ENCODE measurements at places on chromosomes 16 and 17.

DNA sequence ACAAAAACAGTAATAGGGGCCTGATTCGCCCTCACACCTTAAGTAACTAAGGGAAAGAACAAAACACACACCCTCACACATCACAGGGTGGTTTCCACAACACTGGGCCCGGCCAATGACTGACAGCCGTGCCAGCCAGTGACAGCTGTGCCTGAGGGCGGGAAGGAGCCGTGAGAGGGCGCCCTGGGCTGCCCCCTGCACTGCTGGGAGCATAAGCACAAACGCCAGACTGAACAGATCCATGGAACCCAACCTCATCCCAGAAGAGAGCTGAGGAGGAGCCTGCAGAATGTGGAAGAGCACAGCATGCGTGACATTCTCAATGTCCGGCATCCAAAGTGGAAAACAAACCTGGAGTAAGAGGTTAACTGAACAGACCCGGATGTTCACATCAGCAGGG is 16.0 kb downstream of the CSNK1D start:
- DNase-seq = no peak

GRCh38 chr16:69410219-69410990 is 14.0 kb upstream of the CYB5B start:
- no peak for DNase-seq

DNA sequence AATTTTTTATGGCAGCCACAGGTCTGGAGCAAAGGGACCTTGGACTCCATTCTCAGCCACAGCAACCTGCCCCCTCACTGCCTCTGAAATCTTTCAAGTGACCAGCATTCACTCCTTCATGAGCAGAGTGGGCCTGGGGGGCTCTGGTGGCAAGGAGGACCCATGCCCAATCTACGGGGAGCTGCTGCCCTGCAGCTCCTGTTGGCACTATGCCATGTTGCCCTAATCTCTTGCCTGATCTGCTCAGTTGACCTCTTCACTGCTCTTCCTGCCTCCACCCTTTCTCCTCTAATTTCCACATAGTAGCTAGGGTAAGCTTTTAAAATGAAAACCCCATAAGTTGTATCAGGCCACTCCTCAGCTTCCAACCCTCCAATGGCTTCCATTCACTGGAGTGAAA is 2.9 kb upstream of the PRKCB start:
- DNase-seq = no peak

GRCh38 chr17:74825952-74826719 is 33.5 kb downstream of the GRIN2C start:
- no peak for DNase-seq

GRCh38 chr16:57591086-57591869 is 37.2 kb upstream of the ADGRG1 start:
- DNase-seq = peak; percentile 28

GRCh38 chr16:89484923-89485679 is 5.3 kb downstream of the ANKRD11 start:
- no peak for DNase-seq

DNA sequence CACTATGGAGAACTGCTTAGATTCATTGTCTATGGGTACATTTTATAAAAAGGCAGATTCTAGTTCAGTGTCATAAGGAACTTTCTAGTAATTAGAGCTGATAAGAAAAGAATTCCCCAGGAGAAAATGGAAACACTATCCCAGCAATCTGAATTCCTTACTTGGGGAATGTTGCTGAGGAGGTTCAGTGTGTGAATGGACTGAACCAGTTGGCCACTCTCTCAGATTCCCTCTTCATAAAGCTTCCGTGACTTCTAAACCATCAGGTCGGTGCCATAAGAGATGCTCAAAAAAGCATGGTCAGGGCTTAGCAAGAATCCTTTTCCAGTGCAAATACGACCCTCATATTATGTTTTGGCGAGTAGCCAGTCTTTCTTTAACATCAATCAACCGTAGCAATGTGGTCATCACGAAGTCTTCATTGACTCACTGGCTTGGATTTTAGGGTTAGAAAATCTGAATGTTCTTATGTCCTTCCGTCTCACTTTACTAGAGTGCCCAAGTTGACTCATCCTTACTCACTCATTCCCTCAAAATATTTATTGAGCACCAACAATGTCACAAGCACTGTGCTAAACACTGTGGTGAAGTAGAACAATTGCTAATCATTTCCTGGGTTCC is 102.7 kb upstream of the HLF start:
- DNase-seq = no peak

GRCh38 chr16:58755989-58756649 is 22.0 kb upstream of the GOT2 start:
- peak; percentile 59 for DNase-seq

- no peak for DNase-seq
Measured at GRCh38 chr17:6560496-6560895, 4.1 kb upstream of the PITPNM3 start.

GRCh38 chr17:1762233-1762900 is 507 bp downstream of the SERPINF1 start:
- no peak for DNase-seq

GRCh38 chr16:69179328-69180010 is 7.5 kb upstream of the SNTB2 start:
- DNase-seq = no peak

DNA sequence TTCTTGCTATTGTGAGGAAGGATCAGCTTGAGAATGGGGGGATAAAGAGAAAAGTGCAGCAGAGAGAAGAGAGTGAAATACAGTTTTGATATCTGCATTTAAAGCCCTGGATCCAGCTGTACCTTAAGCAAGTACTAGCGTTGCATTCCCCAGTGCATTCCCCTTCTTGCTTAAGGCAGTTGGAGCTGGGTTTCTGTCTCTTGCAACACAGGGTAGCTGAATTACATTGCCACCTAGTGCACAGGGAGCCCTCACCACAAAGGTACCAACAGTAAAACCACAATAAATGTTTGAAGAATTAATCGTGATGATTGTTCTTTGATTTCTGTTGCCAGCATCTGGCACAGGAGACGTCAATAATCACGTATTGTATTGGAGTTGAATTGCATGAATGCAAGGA is 588.7 kb downstream of the RBFOX1 start:
- DNase-seq = no peak

- no peak for DNase-seq
Measured at GRCh38 chr16:13521356-13521755, 398.6 kb upstream of the ERCC4 start.

- DNase-seq = no peak
Measured at GRCh38 chr17:28818819-28819221, 23.8 kb downstream of the FAM222B start.

DNA sequence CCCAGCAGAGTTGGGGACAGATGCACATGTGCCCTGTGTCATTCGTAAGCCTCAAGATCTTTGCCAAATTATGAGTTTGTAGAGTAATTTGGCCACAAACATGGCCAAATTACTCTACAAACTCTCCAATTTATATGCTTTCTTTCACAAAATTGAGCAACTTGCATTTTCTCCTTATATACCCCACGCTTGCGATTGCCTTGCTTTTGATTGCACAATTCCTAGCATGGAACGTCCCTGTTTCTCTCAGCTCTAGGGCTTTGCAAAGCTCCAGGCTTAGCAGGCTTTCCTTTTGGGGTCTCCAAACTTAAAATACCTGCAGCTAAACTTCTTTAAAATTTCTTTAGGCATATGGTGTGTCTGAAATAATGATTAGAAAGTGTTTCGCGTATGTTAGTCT is 28.5 kb upstream of the MAF start:
- DNase-seq = no peak

DNA sequence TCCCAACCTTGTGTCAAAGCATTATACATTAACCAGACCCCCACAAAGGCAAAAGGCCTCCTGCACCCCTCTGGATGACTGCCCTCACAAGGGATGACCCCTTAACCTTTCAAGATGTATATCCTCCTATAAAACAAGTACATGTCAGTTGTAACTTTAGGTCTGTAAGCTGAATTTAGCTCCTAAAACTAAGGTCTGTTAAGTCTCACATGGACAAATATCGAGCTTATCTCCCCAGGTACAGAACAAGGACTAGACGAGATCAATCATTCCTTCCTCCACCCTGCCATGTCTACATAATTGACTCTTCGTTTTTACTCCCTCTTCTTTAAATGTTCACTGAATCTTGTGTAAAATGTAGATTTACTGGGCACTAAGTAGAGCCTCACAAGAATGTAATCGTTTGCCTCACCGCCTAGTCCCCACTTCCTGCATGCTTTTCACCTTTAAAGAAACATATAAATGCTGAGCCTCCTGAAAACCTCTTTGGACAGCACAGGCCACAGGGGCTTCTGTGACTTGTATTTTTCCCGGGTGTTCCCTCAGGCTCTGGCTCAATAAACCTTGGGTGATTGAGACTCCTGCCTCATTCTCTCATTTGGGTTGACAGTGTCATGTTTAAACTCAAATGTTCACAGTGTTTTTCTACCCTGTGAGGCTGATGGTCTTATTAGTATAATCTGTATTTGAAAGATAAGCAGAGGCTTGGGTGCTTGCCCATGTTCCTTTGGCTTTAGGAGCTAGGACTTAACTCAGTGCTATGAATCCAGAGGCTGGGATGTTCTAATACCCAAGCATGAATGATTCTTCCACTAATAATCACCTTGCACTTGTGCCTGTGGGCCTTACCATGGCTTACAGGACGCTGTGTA is 37.6 kb downstream of the MMD start:
- no peak for DNase-seq

DNA sequence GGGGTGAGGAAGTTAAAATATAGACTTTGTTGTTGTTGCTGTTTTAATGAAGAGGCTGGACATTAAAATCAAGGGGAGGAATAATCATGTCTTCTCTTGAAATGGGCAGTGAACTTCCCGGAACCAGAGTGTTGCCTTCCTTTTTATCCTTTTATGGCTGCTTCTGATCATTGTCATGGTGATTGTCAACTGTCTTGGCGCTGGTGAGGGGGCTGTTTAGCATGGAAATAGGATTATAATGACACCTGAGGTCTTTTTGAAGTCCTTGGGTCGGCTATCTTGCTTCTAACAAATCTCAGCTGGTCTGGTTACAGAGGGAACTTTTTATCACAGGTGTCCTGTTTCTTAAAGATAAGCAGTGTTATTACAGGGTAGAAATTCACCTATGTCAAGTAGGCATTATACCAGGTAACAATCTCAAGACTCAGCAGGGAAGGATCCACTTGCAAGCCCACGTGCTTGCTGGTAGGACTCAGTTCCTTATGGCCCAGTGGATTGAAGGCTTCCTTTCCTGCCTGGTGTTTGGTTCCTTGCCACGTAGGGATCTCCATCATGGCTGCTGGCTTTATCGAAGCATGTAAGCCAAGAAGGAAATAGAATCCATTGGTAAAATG is 349.3 kb downstream of the WWOX start:
- DNase-seq = no peak

GRCh38 chr17:29572691-29573557 is 4.4 kb downstream of the TP53I13 start:
- DNase-seq = peak; percentile 38

DNA sequence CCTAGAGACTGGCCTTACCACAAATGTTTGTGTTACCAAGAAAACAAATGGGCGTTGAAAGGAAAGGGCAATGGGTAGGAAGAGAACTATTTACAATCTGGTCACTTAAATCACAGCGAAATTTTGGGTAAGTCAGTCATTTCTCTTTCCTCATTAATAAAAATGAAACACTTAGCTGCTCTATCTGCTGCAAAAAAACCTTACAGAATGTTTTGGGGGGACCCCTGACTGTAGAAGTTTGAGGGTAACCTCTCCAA is 742 bp upstream of the NUTF2 start:
- no peak for DNase-seq

GRCh38 chr17:39999067-39999466 is 16.2 kb upstream of the CSF3 start:
- DNase-seq = no peak

DNA sequence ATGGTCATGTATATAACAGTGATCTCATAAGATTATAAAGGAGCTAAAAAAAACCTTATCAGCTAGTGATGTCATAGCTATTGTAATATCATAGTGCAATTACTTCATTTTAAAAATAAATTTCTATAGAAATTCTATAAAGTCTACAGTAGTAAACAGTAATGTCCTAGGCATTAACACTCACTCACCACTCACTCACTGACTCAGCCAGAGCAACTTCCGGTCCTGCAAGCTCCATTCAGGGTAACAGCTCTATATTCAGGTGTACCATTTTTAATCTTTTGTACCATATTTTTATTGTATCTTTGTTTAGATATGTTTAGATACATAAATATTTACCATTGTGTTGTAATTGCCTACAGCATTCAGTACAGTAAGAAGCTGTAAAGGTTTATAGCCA is 524.4 kb upstream of the CDH5 start:
- DNase-seq = no peak

DNA sequence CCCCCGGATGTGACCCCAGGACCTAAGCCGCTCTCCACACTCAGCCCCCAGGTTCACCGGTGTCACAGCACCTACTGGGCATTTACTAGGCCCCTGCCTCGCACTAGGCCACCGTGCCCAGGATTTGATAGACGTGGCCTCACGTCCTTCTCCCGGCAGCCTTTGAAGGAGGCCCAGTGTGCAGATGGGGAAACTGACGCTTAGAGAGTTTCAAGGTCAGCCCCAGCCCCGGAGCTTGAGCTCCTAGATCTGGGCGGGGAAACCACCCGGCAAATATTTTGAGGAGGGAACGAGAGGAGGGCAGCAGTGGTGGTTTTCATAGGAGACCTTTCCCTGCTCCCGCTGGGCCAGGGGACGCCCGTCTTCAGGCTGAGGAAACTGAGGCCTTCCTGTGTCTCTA is 10.3 kb downstream of the ZFPM1 start:
- DNase-seq = no peak

DNA sequence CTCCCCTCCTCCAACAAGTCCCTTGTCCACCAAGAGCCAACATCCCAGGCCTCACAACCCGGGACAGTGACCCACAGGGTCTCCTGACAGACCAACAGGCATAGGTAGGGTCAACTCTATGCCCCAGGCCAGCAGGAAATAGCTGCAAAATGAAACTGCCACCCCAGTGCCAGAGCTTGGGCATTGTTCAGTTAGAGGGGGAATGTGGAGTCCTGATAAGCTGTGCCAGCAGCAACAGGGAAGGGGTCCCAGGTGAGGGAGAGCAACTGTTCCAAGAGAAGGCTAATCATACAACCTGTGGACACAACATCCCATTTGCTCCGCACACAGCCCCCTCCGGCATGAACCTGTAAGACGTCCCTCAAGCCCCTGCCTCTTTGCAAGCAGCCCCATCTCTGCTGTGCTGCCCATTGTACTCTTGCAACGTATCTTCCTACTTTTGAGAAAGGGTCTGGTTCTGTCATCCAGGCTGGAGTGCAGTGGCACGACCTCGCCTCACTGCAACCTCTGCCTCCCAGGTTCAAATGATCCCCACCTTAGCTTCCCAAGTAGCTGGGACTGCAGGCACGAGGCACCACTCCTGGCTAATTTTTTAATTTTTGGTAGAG is 17.2 kb downstream of the CTRB2 start:
- DNase-seq = no peak

GRCh38 chr17:4331614-4332013 is 34.9 kb downstream of the UBE2G1 start:
- DNase-seq = no peak

DNA sequence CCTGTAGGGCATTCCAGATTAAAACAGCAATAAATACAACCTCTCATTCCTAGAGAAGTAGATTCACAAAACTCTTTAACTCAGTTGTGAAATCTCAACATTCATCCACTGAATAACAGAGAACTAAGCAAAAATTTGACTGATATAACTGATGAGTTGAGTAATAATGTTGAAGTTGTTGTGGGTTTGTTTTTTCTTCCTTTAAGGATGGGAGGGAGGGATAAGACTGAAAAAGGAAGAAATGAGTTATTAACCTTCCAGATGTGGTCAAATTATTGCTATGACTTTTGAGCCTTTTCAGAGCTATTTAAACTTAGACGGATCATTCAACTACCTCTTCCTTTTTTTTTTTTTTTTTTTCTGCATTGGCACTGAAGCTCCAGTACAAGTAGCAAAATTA is 38.6 kb downstream of the SKAP1 start:
- DNase-seq = no peak

GRCh38 chr17:5241861-5242671 is 7.4 kb upstream of the SCIMP start:
- no peak for DNase-seq
